Right lung (tissue), 10 donors: ENCODE measurements at places on chromosomes 2 and 18.

DNA sequence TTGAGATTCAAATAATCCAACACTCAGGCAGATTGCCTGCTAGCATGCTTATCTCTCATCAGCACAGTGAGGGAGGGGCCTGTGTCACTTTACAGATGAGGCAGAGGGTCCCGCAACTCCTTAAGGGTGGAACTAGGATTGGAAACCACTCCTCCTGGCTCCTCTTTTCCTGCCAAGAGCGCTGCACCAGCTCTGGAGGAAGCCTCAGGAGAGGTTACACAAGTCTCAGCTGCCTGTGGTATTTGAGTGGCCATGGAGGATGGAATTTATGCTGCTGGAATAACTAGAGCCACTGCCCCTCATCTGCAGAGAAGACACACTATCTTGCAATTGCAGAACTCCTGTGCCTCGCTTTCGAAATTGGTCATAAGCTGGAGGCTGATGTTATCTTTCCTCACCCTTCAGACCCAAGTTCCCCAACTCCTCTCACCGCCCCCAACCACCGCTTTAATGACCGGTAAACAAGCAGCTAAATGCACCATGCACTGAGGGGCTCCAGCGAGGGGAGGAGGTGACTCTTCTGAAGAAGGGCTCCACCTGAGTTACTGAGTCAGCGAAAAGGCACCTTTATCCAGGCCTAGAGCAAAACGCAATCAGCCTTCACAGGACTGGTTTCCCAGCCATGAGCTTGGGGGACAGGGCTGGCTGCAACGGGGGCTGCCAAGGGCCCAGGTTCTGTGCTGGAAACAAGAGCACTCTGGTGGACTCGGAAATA is 245.8 kb downstream of the SOX11 start:
- DNase-seq, result peak; percentile 15

DNA sequence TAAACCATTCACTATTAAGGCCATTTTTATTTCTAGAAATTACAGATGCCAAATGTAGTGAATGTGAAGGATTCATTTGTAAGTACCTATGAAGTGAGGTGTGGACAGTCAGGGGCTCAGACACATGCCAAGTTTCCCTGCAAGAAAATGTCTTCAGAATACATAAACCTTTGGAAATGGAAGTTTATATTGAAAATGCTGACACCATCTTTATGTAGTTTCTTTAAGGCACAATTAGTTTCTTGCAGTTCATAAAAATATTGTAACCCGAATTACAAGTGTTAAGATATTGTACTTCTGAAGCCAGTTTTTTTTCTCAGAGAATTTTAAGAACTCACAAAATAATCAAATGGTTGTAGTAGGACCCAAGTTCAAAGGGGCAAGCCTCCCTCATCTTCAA is 66.1 kb upstream of the LYPD1 start:
- DNase-seq, result no peak

GRCh38 chr2:223113161-223113560 is 61.2 kb downstream of the KCNE4 start:
- no peak for DNase-seq

- no peak for DNase-seq
Measured at GRCh38 chr2:239949537-239949936, 75.6 kb downstream of the NDUFA10 start.

- DNase-seq, result no peak
Measured at GRCh38 chr2:33059471-33060156, 112.9 kb downstream of the LTBP1 start.

GRCh38 chr18:2147476-2148230 is 423.7 kb downstream of the METTL4 start:
- DNase-seq, result peak; percentile 27

DNA sequence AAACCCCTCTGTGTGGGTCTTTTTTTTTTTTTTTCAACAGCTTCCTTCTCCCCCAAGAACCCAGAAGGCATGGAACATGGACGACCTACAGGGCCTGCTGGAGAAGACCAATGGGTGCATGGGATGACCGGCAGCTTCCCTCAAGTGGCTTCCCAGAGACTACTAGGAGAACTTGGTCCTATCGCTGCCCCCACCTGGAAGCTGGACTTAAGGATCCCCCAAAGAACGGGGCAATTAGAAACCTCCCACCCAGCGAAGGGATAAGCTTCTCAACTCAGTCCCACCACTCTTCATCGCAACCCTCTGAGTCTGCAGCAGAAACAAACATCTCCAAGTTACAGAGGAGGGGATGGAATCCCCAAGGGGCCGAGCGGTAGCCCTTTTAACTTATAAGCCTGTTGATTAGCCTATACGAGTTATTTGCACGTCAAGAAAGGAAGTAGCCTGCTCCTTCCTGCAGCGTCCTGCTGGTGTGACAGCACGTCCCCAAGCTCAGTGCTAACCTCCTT is 1.4 kb downstream of the ACTR1B start:
- no peak for DNase-seq

GRCh38 chr2:98702858-98703620 is 27.9 kb downstream of the MGAT4A start:
- DNase-seq, result peak; percentile 62

GRCh38 chr18:55473560-55473959 is 114.4 kb downstream of the TCF4 start:
- DNase-seq, result no peak

DNA sequence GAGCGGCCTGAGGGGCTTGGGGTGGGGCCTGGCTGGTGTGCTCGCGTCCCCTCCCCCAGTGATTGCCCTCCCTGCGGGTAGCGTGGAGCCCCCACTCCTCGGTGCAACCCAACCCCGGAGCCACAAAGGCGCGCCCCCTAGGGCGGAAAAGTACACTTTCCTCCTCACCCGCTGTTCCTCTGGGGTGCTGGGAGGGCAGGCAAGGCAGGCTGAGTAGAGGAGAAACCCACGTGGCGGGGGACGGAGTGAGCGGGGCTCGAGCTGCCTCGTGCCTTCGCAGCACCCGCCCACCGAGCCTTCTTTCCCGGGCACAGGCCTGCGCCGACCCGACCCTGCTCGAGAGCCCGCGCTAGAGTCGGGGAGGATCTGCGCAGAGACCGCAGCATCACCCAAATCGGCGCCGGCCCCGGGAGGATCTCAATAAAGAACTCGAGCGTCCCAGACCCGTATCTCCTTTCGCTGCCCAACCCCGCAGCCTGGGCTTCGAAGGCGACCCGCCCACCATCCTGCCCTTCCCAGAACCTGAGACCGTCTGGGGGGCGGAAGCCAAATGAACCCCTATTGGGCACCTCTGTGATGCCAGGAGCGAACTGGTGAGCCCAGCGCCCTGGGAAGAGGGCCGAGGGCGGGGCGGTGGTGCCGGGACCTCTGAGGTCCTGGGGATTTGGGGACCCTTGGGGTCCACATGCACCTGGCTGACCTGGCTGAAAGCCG is 1.5 kb downstream of the UCN start:
- DNase-seq, result no peak
